Naive B cell (primary cell): ENCODE measurements at places on chromosomes 6 and 20.

GRCh38 chr6:112232845-112233256 is 21.5 kb downstream of the LAMA4 start:
- no peak for DNase-seq

DNA sequence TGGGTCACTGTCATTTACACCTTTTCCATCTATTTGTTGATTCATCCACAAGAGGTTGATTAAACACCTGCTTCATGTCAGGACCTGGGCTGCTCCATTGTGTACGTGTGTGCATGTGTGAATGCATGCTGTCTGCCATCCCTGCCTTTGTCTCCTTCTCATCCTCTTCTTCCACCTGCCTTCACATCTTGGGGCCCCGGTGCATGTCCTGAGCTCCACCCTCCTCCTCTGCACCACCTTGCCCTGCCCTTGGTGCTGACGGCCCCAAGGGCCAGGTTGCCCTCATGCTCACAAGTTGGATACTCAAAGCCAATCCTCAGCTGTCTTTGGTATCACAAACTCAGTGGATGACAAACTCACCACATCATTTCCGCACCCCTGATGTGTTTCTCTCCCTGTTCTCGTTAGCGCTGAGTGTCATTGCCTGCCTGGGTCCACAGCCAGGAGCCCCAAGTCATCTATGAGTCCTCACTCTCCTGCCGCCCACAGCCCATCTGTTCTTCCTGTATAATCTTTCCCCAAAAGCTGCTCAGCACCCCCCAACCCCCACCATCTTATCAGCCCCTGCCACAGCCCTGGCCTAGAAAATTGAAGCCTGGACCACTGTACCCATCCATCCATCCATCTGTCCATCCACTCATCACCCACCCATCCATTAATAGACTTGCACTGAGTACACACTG is 85.0 kb downstream of the SRC start:
- DNase-seq, result no peak

DNA sequence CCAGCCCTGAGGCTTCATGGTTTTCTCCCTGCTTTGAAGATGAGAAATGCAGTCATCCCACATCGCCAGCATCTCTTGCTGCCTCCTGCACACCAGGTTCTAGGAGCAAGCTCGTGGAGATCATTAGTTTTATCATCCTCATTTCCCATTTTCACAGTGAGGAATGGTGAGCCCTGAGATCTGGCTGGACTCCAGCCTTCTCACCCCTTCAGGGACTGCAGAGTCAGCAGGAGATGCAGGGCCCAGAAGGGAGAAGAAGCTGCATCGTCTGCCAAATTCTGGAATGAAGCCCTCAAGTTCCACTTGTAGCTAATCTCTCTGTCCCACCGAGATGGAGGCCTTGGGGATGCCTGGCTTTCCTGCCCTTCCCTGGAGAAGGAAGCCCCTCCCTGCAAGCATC is 216.8 kb downstream of the TAF4 start:
- no peak for DNase-seq

- DNase-seq, result no peak
These were observed 53.1 kb downstream of the MAP3K7 start for GRCh38 chr6:90533615-90534336.

DNA sequence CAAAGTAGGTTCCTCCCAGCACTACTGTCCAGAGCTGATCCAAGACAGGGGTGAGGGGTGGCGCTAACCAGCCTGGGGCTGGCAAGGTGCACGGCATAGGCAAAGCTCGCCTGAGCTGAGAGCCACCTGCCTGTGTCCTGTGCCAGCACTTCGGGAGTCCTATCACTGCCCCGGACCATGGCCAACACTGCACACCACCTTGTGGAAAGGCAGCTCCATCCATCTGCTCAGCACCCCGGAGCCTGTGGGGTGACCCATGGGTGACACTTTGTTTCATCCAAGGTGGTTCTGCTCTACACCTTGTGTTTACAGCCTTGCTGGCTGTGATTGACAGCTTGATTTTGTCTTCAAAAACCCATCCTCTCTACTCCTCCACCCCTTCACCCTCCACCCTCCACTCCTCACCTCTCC is 32.9 kb upstream of the GATA5 start:
- no peak for DNase-seq

- DNase-seq, result no peak
These were observed 183.3 kb downstream of the FOXC1 start for GRCh38 chr6:1792989-1793388.

DNA sequence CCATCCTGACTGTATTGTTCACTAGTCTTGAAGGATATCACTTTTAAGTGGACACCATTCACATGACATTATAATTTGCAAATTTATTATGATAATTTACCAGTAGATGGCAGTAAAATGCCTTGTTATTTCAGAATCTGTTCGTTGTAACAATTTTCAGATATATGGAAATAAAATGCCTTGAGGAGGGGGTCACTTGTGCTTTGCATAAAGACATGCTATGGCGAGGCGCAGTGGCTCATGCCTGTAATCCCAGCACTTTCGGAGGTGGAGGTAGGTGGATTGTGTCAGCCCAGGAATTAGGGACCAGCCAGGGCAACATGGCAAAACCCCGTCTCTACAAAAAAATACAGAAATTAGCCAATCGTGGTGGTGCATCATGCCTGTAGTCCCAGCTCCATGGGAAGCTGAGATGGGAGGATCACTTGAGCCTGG is 9.0 kb upstream of the NCOA6 start:
- peak; percentile 46 for DNase-seq

DNA sequence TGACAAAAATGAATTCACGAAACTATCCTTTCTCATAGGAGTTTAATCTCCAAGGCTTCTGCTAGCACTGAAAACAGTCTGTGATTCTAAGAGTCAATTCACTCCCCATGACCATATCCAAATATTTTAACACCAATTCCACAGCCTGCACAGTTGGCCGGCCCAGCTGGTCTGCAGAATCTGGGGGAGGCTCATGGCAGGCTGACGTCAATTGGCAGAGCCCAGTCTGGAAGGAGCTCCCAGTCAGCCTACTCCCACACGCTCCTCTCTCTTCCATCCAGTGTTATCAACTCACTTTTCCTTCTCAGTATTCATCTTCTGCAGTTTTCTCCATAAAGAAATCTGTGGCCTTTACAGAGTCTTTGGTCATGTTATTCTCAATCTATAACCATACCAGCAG is 111.0 kb downstream of the TBXT start:
- no peak for DNase-seq

- DNase-seq, result peak; percentile 6
These were observed 99.9 kb downstream of the CDH26 start for GRCh38 chr20:60057866-60058807.

- DNase-seq, result no peak
These were observed 1.6 kb downstream of the HLA-DQB1 start for GRCh38 chr6:32664827-32665362.

GRCh38 chr6:56245903-56246351 is 1.5 kb downstream of the COL21A1 start:
- no peak for DNase-seq

GRCh38 chr20:13870170-13870748 is 85.4 kb downstream of the NDUFAF5 start:
- DNase-seq, result no peak
